ENCODE measurements at places on chromosomes 5 and 9.

DNA sequence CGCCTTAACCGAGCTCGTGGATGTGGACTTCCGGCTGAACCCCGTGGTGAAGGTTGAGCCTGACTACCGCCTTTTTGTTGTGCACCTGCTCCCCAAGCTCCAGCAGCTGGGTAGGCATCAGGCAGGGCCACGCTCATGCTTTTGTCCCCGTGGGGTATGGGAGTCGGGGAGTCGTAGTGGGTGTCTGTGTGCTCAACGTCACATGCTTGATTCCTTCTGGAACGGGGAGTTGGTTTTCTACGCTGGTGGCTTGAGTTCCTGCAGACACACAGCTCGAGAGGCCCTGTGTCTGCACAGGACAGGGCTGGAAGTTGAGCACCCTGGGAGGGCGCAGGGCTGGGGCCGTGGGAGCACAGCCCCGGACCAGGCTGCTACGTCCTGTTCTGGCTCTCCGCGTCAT is 8.0 kb downstream of the CEP72 start:
- DNase-seq = no peak

DNA sequence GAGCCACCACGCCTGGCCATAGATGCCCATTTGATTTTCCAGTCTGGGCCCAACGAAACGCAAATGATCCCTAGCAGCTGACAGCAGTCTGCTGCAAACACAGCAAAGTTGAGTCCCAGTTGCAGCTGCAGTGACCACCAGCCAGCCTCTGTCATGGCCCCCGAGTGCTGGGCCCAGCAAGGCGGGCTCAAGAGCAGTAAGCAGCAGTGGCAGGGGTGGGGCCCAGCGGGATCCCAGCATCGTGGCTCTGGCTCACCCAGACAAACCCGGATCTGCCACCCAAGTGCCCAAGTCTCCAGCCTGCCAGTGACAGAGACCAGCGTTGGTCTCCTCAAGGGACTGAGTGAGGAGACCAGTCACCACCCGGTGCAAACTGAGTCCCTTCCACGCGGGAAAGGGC is 6.9 kb upstream of the LTC4S start:
- no peak for DNase-seq

- DNase-seq = no peak
Measured at GRCh38 chr5:150044712-150045111, 41.6 kb downstream of the CSF1R start.

GRCh38 chr5:10059556-10059955 is 190.1 kb downstream of the ATPSCKMT start:
- no peak for DNase-seq

DNA sequence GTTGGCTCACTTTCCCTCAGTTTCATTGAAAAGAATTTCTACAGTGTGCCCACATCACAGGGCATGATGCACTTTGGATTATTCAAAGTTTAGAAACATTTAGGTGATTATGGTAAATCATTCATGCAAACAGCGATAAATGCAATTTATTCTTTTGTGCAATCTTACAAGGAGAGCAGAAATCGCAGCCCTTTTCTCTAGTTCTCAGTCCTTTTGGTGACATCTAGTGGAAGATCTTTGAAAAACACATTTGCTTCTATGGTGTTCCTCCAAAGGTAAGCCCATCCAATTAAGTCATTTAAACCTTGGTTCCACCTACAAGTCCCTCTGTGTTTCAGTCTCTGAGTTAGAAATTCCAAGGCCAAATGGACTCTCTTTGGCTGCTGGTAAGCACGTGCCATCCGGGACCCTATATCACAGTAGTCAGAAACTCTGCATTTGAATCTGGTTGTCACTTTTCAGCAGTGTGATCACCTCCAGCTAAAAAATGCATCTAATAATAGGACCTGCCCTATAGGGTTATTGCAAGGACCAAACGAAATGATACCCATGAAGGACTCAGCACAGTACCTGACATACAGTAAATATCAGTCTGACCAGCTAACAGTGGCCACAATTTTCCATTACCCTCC is 66.4 kb downstream of the MACROH2A1 start:
- no peak for DNase-seq

DNA sequence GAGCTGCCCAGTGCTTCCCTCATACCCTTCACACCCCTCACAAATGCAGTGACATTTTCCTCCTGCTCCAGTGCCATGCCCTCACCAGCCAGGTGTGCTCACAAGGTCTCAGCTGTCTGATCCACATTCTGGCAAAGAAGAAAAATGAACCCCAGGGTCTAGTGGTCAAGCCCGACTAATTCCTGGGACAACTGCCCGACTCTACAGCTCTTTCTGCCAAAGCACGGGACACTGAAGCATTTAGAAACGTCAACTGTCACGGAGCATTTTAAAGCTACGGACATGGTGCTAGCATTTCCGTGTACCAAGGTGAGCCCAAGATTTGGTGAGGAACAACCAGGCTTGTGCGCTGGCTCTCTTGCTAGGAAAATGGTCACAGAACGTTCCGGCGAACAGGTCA is 56.8 kb upstream of the PHYKPL start:
- DNase-seq = no peak

DNA sequence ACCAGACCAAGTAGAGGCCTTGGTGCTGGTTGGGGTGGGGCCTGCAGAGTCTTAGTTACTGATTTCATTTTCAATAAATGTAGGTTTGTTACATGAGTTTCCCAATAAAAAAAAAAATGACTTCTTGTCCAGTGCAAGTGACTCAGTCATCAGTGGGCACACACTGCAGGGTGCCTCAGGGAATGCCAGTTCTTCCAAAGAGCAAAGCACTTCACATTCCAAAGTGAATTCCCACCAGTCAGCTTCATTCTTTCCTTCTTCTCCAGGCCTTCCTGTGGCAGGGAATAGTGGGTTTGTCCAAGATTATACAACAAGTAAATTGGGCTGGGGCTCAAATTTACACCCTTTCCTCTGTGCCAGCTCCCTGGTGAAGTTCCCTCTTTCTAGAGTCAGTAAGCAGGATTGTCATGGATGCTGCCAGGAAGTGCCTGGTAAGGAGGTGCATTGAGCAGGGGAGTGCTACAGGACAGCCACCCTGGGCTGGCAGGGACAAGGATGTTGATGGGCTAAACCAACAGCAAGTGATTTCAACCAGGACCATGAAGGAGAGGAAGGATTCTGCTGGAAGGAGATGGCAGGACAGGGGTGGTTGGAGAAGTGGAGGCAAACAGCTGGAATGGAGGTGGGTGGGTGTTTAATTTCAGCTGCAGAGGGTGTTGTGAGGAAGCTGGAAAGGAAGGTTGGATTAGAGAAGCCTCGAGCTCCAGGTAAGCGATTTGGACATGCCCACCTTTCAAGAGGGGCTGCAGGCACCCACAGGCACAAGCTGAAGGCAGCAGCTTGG is 3.7 kb upstream of the B4GALT7 start:
- DNase-seq = no peak

- DNase-seq = no peak
Measured at GRCh38 chr9:110141227-110141793, 66.6 kb downstream of the C9orf152 start.

- DNase-seq = peak; percentile 25
Measured at GRCh38 chr5:135466178-135467050, 14.3 kb upstream of the TIFAB start.

DNA sequence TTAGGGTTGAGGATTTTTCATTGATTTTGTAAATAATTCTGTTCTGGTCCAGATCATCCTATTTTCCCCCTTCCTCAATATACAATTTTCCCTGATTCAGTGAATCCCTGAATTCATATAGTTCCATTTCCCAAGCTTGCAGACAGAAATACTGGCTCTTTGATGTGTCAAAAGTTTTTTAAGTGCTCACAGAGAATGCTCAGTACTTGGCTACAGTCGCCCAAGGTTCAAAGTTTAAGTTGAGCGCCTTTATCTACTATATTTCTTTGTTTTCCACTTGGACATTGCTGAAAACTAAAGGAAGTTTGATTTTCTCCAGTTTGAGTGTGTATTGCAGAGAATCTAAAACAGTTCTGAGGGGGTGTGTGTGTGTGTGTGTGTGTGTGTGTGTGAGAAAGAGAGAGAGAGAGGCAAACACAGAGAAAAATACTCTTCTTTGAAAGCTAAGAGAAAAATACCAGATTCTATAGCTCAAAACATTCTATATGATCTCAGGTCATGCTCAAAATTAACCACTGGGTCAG is 136.2 kb upstream of the ACO1 start:
- no peak for DNase-seq

GRCh38 chr5:109705596-109705995 is 15.9 kb downstream of the MAN2A1 start:
- DNase-seq = no peak

GRCh38 chr5:33933723-33934169 is 2.4 kb upstream of the RXFP3 start:
- DNase-seq = no peak

DNA sequence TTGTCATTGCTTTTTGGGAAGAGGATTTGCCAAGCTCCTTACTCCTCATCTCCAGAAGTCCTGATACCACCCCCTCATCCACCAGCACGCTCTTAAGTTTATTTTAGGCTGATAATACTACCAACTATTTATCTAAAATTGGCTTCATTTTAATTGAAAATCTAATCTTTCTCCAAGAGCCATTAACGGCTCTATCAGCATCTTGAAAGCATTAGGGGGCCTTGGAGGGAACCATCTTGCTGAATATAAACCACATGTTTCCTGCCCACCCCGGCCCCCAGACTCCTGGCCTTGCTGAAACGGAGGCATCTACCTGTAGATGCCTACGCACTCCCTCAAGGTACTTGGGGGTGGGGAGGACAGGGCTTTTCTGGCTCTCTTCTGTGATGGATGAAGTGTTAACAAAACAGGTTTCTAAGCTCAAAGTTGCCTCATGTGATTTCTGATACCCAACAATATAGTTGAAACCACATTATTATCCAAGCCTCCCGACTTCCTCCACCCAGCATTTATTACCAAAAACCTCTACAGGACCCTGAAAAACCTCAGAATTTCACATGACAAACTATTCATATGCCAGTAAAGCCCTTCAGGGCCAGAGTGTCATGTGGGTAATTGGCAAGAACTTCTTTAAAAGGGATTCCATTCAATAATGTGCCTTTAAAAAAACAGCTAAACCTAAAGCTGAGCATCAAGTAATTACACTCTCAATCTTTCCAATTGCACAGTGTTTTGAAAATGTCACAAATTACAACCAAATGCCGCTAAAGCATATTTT is 96.7 kb downstream of the SAXO1 start:
- no peak for DNase-seq

DNA sequence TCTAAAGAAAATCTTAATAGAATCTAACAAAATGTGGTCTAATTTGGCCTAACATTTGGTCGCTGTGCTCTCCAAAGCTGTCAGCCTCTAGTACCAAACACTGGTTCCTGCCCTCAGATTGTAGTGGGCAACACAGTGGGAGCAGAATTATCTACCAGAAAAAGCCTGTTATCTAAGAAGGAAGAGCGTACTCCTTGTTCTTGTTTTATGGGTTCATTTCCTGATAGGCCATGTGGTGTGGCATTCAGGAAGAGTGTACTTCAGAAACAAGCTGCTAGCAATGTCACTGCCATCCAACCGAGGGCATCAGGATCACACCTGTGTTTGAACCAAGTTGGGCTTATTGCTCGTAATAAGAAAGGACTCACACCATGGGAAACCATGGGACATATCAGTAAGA is 487.9 kb upstream of the DAP start:
- no peak for DNase-seq

GRCh38 chr9:98807814-98808195 is 335 bp downstream of the GALNT12 start:
- DNase-seq = peak; percentile 20

- no peak for DNase-seq
Measured at GRCh38 chr5:159712672-159713071, 203.6 kb upstream of the ADRA1B start.

DNA sequence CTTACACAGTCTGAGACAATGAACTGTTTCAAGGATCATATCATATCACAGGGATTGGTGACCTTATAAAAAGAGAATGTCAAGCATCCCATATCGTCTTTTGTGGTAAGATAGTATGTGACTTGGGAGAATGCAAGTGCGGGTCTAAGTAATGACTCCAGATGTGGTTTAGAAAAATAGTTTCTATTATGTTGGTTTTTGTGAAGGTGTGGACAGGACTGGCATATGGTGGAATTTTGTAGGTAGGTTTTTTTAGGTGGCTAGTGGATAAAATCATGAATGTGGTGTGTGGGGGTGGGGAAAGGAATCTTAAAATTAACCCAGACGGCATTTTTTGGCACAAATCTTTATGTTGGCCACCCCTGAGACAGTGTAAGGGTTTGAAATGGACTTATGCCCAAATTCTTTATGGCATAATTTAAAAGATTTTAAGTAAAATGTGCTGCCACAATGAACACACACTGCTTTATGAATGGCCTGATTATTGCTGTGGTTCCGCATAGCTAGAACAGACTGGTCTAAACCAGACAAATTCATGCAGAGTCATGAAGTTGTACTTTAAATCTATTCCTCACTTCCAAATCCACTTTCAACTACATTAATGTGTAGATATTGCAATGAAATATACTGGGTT is 204.8 kb upstream of the HAPLN1 start:
- no peak for DNase-seq

DNA sequence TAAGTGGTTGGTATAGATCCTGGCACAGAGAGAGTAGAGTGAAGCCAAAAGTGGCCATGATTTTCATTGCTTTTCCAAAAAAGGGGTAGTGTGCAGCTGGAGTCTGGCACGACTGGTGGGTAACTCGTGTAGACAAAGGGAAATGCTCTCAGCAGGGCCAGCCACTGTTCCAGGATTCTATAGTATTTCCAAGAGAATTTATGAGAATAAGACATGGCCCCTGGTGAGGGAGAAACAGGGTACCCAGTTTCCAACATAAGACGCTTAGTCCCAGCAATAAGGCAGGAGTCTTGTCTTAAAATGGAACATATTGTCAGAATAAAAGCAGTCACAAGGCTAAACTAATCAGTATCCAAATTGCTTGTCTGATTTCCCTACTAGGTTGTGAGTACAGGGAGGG is 52.1 kb downstream of the NMUR2 start:
- no peak for DNase-seq

DNA sequence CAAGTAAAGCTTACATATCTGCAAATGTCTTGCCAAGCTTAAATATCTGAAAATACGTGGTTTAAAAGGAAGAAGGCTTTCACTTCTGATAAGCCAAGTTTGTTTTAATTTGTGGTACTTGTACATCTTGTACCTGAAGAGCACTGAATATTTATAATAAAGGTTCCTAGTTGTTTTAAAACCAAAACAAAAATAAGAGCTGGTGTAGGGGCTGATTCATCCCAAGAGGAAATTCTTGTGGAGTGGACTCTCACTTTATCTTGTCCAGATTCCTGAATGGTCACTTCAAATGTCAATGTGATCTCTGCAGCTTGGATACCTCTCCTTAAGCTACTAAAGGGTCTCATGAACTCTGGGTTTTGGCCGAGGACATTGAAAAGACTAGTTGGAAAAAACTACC is 29.5 kb downstream of the MAMDC2 start:
- no peak for DNase-seq

- DNase-seq = no peak
Measured at GRCh38 chr5:35303152-35303551, 72.9 kb upstream of the PRLR start.
